CD4-positive, alpha-beta T cell treated with Interleukin-12 subunit alpha and Interleukin-12 subunit beta, for 1 hour (primary cell): ENCODE measurements at places on chromosomes 5 and 9.

DNA sequence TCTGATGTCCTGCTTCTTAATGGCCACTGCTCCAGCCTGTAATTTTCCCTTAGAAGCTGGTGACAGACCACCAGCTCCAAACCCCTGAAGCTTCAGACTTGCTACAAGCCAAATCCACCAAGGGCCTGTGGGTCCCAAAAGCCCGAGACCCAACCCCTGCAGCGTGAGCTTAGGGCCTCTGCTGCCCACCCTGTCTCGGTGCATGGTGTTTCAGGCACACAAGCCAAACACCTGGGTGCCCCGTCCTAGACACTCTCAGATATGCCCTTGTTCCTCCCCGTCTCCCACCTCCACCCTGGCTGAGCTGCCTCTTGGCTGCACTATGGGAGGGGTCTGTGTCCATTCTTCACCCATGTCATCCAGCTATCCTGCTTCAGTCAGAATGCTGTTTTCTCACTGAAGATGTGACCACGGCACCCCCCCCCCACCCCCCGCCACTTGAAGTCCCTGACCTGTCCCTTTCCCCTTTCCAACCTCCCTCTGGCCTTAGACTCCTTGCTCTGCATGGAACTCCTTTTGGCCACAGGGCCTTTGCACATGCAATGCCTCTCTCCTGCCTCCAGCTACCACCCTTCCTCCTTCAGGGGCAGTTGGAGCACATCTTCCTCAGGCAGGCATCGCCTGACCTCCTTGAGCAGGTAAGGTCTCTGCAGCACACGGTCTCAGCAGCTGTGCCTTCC is 55.8 kb downstream of the ZNF354C start:
- no peak for DNase-seq

- DNase-seq = no peak
These were observed 294.6 kb downstream of the SEC61B start for GRCh38 chr9:99516657-99517049.

GRCh38 chr5:148828511-148829247 is 2.3 kb downstream of the ADRB2 start:
- peak; percentile 30 for DNase-seq

GRCh38 chr9:17160327-17160726 is 25.5 kb downstream of the CNTLN start:
- no peak for DNase-seq

- DNase-seq = no peak
These were observed 106.3 kb downstream of the GDA start for GRCh38 chr9:72255569-72255968.

- DNase-seq = no peak
These were observed 211.0 kb downstream of the GDNF start for GRCh38 chr5:37628876-37629275.

DNA sequence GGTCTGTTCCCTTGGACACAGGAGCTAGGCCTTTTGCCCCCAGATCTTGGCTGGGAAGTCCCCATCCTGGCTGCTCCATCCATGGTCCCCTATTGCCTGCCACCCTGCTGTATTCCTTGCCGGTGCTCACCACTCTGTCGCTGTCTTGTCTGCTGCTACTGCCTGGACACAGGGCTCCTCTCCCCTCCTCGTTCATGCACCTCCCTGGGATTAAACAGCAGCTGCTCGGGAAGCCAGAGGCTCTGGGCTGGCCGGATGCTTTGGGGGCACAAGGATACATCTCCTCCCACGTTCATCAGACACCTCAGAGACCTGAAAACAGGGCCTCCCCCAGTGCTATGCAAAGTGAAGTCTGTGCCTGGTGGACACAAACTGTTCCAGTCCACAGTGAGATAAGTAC is 110.4 kb downstream of the ZNF354C start:
- DNase-seq = no peak

DNA sequence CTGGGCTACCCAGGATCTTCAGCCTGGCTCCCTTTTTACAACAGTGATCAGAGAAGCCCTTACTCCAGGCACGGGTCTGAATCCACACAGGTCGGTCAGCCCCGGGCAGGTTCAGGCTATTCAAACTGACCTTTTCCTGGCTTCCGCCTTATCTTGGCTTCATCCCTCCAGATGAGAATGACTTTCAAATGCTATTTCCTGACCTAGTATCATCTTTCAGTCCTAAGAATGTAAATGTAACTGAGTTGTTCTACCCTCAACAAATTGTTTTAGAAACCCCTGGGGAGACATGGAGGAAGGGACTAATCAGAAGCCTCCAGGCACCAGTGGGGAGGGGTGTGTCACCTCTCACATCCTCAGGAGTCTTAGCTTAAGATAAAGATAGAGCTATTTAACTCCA is 213.2 kb downstream of the EPB41L4A start:
- no peak for DNase-seq

- DNase-seq = no peak
These were observed 20.2 kb downstream of the CDH6 start for GRCh38 chr5:31213705-31214121.
